A549 (cell line): ENCODE measurements at places on chromosomes 5 and 9. TPM values are rescaled to one million over a fixed set of nuclear protein-coding genes. Genes with fewer than 3 reads are reported as not detected.

The WDR38 gene
- 0.12 TPM in 1 of 3 replicates, not detected in the others for polyA plus RNA-seq

The SLC25A2 gene
- not detected in 3 replicates for polyA plus RNA-seq

The IFNA21 gene
- not detected in 3 replicates for polyA plus RNA-seq

The COL23A1 gene
- polyA plus RNA-seq: not detected in 3 replicates

- no peak for DNase-seq
Measured at GRCh38 chr5:58759745-58760144, 176.9 kb downstream of the RAB3C start.

GRCh38 chr5:178323961-178324360 lies 91.4 kb upstream of the PHYKPL start:
- no peak for DNase-seq
